Activated CD4-positive, alpha-beta T cell treated with anti-CD3 and anti-CD28 coated beads, Interleukin-10, Interleukin-2, amounts not matched to agents 100 ng/mL and 50 ng/mL, durations not matched to agents 16 hours and 8 hours (primary cell): ENCODE measurements at places on chromosomes 11 and 22.

- DNase-seq: peak; percentile 55
Measured at GRCh38 chr11:77547863-77548551, 41.7 kb upstream of the AQP11 start.

GRCh38 chr11:95248666-95249467, 17.9 kb upstream of the SESN3 start:
- no peak for DNase-seq

GRCh38 chr11:7910286-7910788, 20.7 kb downstream of the OR10A6 start:
- no peak for DNase-seq

DNA sequence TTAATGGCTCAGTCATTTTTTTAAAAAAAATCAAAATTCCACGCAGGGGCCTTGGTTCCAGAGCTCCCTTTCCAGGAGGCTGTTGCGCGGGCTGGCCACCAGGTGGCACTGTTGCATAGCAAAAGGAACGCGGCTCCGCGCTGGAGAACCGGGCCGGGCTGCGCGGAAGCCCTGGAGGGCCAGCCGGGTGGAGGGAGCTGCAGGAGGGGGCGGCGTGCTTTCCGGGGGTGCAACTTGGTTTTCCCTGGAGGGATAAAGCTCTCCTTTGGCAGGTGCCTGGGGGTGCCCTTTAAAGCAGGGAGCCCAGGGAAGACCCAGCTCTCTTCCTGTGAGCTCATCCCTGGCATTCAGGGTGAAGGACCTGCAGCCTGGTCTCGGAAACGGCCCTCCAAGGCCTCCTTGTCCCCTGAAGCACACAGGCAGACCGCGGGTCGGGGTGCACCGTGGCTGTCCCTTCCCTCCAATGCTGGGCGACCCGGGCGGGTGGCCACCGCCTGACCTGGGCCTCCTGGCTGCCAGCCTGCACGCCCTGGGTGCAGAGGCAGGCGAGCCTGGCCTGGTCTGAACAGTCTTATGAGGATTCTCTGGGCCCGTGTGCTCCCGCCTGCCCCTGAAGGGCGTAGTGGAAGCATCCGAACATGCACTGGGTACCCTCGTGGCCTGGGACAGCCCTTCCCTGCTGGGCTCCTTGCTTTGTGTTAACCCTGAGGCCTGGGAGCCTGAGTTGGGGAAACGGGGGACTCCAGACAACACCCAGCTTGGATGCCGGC, 23.4 kb downstream of the KRTAP5-5 start:
- DNase-seq: peak; percentile 78
